ENCODE measurements at places on chromosomes 6 and 20.

DNA sequence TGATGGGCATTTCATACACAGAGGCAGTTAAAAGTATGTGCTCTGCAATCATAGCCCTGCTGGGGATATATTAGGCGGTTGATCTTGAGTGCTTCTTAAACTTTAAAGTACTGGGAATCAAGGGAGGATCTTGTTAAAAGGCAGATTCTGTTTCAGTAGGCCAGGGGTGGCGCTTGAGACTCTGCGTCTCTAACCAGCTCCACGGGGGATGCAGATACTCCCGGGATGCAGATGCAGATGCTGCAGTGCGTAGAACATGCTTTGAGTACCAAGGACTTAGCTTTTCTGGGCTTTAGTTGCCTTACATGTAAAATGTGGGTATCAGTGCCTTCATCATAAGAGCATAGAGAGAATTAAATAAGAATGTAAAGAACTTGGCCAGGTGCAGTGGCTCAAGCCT, 44.4 kb upstream of the ENPP5 start:
- no peak for DNase-seq

- DNase-seq: peak; percentile 97
These were observed 138.0 kb downstream of the HFE start for GRCh38 chr6:26224940-26225847.

- DNase-seq: no peak
These were observed 8.5 kb downstream of the PCMTD2 start for GRCh38 chr20:64264091-64264490.

DNA sequence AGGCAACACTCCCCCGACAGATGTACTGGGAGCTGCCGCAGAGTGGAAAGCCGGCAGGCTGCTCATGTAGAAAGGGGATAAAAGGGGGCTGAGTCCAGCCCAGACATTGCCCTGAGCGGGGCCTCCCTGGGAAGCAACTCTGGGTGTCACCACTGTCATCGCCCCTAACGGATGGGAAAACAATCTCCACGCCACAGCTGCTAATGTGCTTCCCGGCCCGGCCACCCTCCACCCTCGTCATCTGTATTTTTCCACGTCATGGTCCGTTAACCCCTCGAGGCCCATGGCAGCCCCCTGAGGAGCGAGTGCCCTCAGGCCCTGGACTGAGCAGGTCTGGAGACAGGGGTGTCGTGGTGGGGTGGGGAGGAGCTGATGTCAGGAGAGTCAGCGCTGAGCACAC, 227.4 kb downstream of the DLL1 start:
- DNase-seq: no peak

GRCh38 chr6:169883316-169883715, 131.9 kb downstream of the ERMARD start:
- DNase-seq: no peak

- DNase-seq: no peak
These were observed 125.1 kb downstream of the TOX2 start for GRCh38 chr20:44039741-44040140.

- peak; percentile 38 for DNase-seq
These were observed 23.8 kb upstream of the POLR1H start for GRCh38 chr6:30037182-30037788.

GRCh38 chr20:5416086-5416485, 99.3 kb upstream of the PROKR2 start:
- no peak for DNase-seq

GRCh38 chr6:15017261-15017660, 228.6 kb upstream of the JARID2 start:
- no peak for DNase-seq

DNA sequence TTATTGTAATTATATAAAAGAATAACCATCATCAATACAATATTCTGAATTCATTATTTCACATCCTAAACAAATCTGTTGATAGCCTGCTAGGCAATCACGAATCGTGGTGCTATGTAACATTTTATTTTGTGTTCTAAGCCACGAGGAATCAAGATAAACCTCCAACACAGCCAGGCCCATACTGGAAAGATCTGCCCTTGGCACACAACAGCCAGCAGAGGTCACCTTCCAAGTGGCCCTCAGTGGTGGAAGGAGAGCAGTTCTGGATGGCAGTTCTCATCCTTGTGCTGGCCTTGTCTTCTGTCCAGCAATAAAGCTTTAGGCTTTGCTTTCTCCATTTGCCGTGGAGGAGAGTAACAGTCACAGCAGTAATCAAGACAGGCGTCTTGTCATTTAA, 13.2 kb downstream of the ZNF831 start:
- no peak for DNase-seq

GRCh38 chr6:134420614-134421181, 102.8 kb upstream of the SGK1 start:
- peak; percentile 90 for DNase-seq

DNA sequence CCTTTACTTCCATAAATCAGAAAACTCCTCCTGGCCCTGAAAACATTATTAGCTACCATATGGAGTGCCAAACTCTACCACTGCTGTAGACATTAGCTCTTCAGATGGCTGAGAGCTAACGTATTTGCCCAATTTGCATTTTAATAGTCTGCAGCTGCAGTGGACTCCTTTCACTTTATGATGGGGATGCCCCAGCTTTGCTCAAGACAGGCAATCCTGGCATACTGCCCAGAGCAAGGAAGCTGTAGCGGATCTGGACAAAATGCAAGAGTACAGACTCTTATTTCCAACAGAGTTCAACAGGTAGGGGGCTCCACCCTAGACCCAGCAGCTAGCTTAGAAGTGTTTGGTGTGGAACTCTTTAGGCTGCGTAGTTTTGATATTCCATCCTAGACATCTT, 246.7 kb downstream of the FOXC1 start:
- peak; percentile 21 for DNase-seq

GRCh38 chr6:50147371-50147770, 97.6 kb upstream of the DEFB112 start:
- DNase-seq: no peak

DNA sequence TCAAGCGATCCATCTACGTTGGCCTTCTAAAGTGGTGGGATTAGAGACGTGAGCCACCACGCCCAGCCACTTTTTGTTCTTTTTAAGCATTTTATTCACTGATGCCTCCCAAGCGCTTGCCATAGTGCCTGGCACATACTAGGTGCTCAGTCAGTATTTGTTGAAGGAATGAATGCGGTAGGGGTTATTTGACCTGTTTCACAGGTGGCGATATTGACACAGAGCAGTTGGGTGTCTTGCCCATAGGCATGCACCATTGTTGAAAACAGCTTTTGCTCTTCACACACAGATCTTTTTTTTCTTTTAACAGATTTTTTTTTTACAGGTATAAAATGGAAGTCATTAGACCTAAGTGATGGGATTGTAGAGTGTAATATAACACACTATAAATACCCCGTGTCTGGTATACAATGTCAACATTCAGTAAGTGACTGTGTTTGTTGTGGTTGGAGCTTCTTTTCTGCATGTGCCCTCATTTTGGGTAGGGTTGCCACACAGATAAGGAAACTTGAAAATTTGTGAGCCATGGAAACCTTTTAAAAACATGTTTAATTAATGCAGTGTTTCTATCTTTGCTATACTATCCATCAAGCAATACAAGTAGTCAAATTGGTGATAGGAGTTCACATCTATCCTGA, 24.8 kb downstream of the RREB1 start:
- no peak for DNase-seq

DNA sequence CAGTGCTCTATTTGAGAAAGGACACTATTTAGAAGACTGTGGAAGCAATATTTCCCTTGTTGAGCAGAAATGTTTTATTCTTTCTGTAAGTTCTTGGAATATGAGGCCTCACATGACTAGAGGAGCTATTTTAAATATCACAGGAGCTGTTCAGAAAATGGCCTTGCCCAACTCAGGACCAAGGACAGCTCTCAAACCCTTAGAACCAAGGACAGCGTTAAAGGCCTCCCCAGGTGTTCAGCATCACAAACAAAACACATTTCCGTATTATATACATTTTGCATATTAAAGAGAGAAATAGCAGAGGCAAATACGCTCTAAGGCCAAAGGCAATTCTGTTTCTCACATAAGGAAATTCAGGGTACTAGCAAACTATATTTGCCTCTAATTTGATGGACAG, 631.4 kb downstream of the CDH26 start:
- no peak for DNase-seq

GRCh38 chr6:41621802-41622201, 16.5 kb upstream of the MDFI start:
- DNase-seq: no peak

DNA sequence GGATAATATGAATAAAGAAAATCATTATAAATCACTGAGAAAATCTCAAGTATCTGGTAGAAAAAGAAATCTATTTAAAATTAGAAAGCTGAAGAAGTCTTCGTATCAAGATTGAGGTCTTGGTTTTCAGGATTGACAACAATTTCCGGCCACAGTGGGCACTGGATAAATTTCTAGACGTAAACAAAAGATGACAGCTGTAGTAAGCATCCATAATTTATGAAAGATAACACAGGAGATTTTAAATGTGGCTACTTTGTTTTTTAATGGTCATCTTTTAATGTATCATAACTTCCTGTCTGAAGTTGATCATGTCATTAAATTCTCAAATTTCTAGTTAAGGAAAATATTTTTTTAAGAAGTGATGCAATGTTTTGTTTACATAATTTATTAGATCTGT, 444.2 kb downstream of the HTR1B start:
- peak; percentile 71 for DNase-seq

DNA sequence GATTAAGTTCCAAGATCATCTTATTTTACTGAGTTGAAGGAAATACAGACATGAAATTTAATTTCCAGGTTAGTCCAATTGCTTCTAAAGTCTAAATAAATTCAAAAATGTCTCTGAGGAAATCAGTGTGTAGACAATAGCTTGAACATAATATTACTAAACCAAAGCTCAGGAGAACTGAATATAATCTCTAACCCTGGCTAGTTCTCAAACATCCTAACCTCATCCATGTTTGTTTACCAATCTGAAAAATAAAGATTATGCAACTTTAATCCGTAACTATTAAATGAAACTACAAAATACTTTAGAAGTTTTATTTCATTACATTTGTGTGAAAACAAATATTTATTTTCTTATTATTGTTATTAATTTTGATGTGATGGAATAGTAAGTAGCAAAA, 387.2 kb downstream of the TBC1D32 start:
- no peak for DNase-seq

DNA sequence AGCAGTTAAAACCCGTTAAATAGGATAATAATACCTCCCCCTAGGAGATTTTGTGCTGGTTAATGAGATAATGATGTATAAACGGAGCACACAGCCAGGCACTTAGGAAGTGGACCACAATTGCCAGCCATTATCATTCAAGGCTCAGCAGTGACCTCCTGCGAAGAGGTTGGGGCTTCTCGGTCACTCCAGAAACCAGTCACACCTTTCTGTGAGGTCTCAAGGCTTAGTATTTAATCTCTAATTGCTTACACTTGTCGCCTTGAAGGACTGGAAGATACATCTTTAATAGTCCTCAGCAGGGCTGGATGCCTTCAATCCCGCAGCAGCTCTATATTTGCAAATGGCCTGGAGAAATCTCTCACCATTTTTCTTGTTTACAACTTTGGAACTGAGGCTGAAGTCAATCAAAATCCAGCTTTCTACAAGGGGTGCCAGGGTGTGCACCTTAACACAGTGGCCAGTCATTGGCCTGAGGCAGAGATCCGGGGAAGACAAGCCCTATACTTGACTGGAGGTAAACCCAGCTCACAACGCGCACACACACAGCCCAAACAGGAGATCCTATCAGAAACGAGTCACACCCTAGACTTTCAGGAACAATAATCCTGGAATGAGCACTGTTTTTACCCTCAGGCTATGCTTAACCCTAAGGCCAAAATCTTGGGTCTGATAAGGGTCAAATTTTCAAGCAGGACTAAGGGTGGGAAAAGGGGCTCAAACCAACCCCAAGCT, 1.2 kb downstream of the POU5F1 start:
- no peak for DNase-seq

GRCh38 chr20:32621071-32621890, 36.1 kb upstream of the NOL4L start:
- DNase-seq: no peak

DNA sequence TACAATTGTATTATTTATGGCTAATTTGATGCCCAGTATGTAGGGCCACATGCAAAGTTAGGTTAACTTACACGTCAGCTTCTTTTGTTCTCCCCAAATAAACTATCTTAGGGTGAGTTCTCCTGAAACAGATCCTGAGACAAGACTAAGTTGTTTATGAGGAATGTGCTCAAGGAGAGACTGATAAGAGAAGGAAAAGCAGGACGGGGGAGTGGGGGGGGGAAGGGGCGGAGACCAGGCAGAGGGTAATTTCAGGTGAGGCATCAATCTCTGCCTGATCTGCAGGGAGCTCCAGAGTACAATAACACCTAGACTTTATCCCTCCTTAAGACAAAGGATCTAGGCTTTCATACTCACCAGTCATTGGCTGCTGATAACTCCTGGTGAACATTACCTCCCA, 220.6 kb upstream of the BTBD3 start:
- no peak for DNase-seq

- no peak for DNase-seq
These were observed 36.7 kb upstream of the AKIRIN2 start for GRCh38 chr6:87738744-87739143.

- no peak for DNase-seq
These were observed 17.6 kb upstream of the TBC1D32 start for GRCh38 chr6:121351916-121352315.

GRCh38 chr6:110188791-110189190, 8.6 kb downstream of the CDC40 start:
- no peak for DNase-seq

- DNase-seq: no peak
These were observed 8.3 kb upstream of the ZNF318 start for GRCh38 chr6:43377710-43378229.

DNA sequence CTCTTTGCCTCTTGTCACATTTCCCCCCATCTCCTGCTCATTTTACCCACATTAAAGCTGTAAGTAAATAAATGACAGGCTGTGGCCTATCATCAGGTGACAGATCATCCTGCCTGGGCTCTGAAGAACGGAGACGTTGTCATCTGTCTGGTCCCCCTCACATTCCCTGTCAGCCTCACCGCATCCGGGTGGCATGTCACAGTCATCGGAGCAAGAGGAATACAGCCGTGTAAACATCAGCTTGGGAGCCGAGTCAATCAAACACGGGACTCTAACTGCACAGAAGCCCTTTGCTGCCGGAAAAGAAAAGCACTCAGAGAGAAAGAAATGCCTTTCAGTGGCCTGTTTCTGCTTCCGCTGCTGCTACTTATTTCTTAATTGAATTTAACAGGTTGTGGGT, 371.9 kb upstream of the ID4 start:
- DNase-seq: no peak

DNA sequence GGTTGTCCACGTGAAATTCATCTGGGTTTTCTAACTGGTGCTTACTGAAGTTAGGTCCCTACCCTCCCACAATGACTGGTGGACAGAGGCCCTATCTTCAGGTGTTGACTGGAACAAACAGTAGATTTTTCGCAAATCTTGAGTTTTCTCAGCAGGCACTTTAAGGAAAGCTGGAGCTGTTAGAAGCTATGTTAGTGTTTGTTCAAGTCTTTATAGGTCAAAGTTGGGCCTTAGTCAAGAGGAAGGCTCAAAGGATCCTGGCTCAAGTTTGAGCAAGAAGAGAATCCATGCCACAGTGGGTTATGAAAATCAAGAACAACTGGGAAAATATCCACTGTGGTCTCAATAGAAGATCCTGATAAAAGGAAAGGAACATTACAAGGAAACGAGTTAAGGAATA, 48.5 kb upstream of the ELOVL5 start:
- DNase-seq: no peak

GRCh38 chr6:147157930-147158329, 46.3 kb upstream of the STXBP5 start:
- no peak for DNase-seq

- no peak for DNase-seq
These were observed 28.5 kb downstream of the DNMT3B start for GRCh38 chr20:32790751-32791057.

GRCh38 chr6:2799936-2800527, 34.8 kb downstream of the WRNIP1 start:
- no peak for DNase-seq
